Activated naive CD8-positive, alpha-beta T cell treated with anti-CD3 and anti-CD28 coated beads, Interleukin-2, amount 10 ng/mL, durations not matched to agents 7 days and 5 days (primary cell): ENCODE measurements at places on chromosomes 2 and 18. TPM values are rescaled to one million over a fixed set of nuclear protein-coding genes. Genes with fewer than 3 reads are reported as not detected.

The CAVIN2 gene
- not detected for total RNA-seq

The XIRP2 gene
- total RNA-seq: not detected

DNA sequence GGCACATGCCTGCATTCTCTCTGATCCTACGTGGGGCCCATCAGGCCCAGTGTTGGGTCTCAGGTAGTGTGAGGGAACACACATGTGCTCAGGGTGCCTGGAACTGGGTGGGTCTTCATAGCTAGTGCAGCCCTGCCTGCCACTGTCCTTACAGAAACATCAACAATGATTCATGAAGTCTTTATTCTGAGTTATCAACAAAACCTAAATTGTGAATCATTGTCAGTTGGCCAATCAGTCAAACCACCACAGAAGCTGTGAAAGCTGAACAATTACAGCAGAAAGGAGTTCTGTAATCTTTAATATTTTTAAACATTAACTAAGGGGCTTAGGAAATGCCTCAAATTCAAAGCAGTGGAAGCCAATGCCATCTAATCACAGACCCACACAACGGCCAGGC lies 82.8 kb upstream of the ZNF521 start:
- no peaks in the 10 kb centered on the region for H3K36me3 ChIP-seq
- no peak for DNase-seq
- H3K4me3 ChIP-seq: no peak overlapping the region
- no peaks in the 10 kb centered on the region for H3K4me1 ChIP-seq

GRCh38 chr2:173984866-173985604 lies 19.9 kb upstream of the SP3 start:
- DNase-seq: no peak
- no peak overlapping the region for H3K27ac ChIP-seq
- no peaks in the 10 kb centered on the region for H3K36me3 ChIP-seq
- H3K4me1 ChIP-seq: no peaks in the 10 kb centered on the region
- H3K27me3 ChIP-seq: peaks cover 8% of the 10 kb centered on the region

DNA sequence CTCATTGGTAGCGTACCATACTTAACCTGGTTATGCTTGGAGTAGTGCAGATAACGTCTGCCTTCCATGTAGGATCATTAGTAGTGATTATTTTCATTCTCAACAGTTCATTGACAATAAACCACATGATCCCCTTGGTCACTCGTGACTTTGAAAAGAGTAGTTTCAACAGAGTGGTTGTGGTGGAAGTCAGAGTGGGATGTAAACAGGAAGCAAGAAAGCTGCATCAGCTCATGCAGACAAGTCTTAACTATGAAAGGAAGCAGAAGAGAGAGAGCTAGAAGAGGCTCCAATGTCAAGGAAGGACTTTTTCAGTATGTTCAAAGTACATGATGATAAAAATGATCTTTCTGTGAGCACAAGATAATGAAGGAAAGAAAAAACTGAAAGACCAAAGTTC lies 287.4 kb downstream of the MBD2 start:
- no peaks in the 10 kb centered on the region for H3K27me3 ChIP-seq
- no peak overlapping the region for H3K27ac ChIP-seq
- DNase-seq: no peak
- no peaks in the 10 kb centered on the region for H3K36me3 ChIP-seq
- H3K4me1 ChIP-seq: no peaks in the 10 kb centered on the region

DNA sequence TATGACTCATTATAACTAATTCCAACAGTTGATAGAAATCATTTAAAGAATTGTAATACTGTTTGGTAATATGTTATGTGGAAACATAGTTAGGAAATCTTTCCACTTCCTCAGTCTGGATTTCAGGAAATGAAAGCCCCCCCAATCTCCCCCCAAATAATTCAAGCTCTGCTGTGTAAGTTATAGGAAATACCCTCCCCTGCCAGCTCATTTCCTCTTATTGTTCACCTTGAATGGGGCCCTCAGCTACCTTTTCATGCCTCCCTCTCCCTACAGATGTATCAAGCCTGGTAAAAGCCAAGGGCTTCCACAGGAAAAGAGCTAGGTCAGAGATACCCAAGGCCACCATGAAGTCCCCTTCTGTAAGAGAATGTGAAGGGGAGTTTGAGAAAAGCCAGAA lies 155.5 kb downstream of the CNTNAP5 start:
- no peak for DNase-seq
- H3K36me3 ChIP-seq: no peaks in the 10 kb centered on the region
- H3K27me3 ChIP-seq: no peaks in the 10 kb centered on the region
- H3K4me3 ChIP-seq: no peak overlapping the region
- no peak overlapping the region for H3K27ac ChIP-seq
